ENCODE measurements at places on chromosomes 12 and 14.

GRCh38 chr14:49489341-49489740 is 96.8 kb downstream of the RPS29 start:
- no peak for DNase-seq

DNA sequence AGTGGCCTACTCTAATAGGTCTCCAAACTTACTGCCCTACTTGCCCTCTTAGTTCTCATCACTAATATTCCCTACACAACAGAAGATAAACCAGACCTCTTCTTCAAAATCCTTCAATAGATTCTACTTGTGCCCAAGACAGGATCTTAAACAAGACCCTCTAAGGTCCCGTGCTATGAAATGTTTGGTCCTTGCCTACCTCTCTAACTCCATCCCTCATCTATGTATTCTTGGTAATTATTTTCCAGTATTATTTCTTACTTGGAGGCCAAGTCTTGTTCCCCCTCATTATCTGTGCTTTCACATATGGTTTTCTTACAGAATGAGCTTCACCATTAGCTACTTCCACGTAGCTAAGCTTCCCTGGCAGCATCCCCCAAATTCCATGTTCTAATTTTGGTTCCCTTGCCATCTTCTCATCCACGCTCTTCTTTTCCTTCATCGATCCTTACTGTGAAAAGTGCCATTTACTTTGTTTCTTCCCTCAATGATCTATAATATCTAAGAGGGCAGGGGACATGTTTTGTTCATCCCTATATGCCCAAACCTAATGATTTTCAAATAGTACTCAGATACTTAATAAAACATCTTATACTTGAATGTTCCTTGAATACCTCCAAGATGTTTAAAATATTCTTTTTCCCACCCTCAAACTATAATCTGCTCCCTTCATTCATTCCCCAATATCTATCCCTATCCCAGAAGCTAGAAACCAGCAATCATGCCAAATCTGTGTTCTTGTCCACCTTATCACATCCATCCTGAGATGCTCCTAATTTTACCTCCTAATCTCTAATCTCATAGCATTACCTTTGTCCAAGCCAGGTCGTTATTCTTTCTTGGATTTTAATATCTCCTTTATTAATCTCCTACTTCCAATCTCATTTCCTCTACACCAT is 10.1 kb downstream of the HNRNPC start:
- no peak for DNase-seq

- no peak for DNase-seq
These were observed 40.4 kb upstream of the BTG1 start for GRCh38 chr12:92186038-92186470.

DNA sequence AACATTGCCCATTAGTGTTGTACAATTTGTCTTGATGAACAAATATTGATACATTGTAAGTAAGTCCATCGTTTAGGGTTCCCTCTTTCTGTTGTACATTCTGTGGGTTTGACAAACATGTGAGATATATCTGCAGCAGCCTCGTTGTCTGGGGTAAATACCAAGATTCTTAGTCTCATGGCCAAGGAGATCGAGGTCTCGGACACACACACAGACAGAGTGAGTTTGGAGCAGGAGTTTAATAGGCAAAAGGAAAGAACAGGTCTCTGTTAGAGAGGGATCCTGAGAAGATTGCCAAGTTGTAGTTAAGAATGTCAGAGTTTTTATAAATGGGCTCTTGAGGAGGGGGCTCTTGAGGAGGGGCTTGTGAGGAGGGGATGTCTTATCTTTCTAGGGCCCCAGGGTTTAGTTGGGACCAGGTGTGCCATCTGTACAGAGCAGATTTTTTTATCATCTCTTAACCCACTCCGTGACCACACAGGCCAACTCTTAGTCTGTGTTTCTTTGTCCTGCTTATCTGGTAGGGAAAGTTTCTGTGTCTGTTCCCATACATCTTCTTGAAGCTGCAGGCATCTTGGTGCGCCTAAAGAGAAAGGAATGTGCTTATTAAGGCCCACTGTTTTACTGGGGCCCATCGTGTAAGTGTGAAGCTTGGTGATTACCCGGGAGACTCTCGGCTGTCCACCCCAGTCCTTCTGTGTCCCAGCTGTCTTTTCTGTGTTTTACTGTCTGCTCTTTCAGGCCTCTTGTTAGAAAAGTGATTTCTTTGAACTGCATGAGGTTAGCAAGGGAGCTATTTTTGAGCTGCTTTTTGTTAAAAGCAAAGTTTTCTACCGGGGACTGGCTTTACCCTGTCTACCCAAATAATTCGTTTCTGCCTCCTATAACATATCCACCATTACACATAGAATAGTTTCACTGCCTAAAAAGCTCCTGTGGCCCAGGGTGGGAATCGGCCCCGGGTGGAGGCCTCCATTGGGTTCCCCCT is 22.4 kb upstream of the CLEC2D start:
- no peak for DNase-seq

DNA sequence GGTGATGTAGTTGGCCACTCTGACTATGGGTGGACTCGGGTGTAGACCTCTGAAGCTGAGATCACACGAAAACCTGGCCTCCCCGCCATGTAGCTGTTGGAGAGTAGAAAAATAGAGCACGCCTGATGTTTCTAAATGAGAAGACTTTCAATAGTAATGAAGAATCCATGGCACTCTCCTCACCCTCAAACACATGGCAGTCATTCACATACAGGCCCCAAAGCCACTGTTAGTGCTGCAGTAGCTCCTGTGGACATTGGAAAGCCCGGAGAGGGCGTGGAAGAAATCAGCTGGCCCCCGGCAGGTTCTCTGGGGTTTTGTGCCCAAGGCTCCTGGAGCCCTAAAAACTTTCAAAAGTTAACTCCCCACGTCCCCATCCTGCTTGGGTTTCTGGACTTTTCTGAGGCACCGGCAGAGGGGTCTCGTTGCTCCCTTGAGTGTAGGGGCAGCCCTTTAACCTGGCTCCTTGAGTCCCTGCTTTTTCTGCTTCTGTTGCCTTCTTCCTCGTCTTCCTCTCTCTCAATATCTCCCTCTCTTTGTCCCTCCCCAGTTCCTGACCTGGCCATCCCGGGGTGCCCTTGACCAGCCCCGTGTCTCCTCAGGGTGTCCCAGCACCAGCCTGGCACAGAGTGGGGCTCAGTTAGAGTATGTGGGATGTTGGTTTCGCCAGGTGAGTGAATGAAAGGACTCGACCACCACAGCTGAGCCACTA is 8.3 kb downstream of the MEG3 start:
- no peak for DNase-seq

GRCh38 chr14:43793579-43793978 is 713.5 kb downstream of the FSCB start:
- no peak for DNase-seq

DNA sequence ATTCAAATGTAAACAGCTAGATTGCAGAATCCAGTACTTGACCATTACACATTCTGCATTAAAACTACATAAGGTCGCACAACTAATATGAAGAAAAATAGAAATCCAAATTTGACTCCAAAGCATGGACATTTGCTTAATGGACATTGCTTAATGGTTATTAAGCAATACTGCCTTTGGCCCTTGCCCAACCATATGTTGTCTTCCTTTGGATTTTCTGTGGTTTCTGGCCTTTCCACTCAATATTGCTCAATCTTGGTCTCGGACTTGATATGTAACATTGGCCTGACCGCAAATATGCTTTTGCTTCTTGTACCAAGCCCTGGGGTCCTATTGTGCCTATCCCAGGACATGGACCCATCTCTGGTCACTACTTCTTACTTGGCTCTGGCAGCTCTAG is 67.2 kb downstream of the PTPRR start:
- no peak for DNase-seq

GRCh38 chr12:26102953-26103352 is 21.9 kb downstream of the BHLHE41 start:
- no peak for DNase-seq

- DNase-seq = no peak
These were observed 163.5 kb downstream of the DIO2 start for GRCh38 chr14:80047761-80048160.

DNA sequence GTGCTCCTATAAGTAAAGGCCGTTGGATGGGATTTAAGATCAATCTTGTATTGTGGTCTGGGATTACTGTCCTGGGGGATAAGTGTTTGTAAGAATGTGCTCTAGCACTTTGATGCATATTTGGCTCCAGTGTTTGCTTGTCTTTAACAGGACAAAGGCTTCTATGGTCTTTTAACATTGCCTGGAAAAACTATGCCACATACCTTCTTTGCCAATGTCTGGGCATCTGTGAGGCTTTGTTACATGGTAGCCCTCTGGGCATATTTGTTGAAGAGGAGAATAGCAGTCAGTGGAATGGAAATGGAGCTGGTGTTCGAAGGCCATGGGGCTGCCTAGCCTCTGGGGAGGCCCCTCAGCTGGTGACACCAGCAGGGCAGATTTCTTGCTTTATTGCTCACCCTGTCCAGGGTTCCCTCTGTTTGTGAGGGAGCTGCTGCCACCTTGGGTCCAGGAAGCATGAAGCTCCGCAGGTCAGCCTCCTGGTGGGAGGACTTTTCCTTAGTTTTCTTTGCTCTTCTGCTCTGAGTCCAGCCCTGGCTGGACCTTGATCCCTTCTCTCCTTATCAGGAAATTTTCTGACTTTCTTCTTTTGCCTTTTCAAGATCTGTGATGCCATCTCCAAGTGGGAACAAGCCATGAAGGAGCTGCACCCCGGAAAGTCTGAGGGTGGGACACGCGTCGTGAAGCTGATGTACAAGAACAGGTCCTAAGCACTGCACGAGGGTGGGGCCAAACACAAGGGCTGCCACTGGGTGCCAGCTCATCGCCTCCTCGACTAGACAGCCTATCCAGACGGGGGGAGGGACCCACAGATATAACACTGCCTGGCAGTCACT is 19.5 kb downstream of the PIGH start:
- DNase-seq = no peak

DNA sequence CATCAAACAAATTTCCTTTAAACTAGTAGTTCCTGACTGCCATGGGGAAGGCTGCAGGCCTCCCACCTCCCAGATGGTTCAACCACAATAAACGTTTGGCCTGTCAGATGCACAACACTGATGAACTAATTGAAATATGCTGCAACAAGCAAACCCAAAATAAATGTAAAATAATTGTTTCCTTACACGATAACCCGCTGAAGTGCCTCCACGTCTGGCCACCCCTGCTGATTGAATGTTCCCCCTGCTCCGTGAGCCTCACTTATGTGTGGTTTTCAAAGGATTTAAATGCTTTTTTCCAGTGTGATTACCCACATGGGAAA is 8.4 kb downstream of the PITPNM2 start:
- DNase-seq = no peak

DNA sequence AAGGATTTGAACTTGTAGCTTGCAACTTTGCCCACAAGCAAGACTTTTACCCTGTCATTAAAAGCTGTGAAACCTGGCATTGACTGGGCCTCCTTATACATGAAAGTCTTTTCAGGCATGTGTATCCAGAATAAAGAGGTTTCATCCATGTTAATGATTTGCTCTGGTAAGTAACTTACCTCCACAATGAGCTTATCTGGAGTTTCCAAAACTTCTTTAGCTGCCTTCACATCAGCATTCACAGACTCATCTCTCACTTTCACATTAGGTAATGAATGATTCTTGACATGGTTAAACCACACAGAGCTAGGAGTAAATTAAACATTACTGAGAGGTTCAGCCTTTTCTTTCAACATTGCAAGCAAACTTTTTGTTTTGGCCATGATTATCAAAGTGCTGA is 234.4 kb upstream of the CLEC14A start:
- no peak for DNase-seq

DNA sequence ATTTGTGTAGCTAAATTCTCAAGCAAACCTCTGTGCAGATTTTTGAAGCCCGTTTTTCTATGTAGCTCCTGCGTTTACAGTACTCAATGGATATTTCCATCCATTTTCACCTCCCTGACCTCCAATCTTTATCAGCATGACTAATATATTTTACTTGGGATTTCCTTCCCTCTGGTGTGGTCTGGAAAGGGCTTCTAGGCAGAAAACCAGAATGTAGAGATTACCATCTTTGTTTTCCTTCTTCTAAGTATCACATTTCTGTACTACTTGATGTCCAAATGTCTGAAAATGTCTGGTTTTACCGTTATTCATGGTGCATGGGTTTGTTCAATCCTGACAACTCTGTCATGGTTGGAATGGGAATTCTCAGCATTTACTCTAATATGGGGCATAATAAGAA is 907.6 kb upstream of the FLRT2 start:
- DNase-seq = no peak

GRCh38 chr14:86050072-86050683 is 520.2 kb downstream of the FLRT2 start:
- DNase-seq = no peak

DNA sequence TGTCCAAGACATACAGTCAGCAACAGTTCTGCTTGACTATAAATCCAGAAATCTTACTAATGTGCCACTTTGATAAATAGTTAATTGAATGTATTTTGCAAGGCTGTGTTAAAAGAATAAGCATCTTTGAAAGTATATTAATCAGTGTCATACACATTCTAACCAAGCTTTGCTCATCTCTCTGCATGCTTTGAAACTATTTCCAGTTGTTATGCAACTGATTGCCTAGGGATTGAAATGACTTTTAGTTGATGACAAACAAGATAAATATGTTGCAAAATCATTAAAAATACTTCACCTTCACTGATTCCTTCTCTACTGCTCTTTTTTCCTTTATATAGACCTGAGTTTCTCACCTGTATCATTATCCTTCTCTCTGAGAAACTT is 91.3 kb downstream of the AEBP2 start:
- DNase-seq = no peak

DNA sequence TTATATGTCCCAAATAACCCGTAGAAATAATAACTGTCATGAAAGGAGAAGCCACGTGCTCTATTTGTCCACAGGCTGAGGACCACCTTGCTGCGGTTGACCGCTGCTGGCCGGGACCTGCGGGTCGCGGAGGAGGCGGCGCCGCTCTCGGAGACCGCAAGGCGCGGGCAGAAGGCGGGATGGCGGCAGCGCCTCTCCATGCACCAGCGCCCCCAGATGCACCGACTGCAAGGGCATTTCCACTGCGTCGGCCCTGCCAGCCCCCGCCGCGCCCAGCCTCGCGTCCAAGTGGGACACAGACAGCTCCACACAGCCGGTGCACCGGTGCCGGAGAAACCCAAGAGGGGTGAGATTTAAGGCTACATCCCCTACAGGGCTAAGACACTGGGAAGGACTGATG is 21.0 kb downstream of the RPGRIP1 start:
- no peak for DNase-seq

GRCh38 chr14:80927083-80927989 is 14.2 kb downstream of the CEP128 start:
- no peak for DNase-seq

DNA sequence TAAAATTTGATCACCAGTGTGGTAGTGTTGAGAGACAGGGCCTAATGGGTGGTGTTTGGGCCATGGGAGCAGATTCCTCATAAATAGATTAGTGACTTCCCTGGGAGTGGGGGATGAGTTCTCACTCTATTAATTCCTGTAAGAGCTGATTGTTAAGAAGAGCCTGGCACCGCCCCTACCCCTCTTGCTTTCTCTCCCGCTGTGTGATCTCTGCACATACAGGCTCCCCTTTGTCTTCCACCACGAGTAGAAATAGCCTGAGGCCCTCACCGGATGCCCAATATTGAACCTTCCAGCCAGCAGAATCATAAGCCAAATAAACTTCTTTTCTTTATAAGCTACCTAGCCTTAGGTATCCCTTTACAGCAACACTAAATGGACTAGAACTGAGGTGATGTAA is 31.9 kb upstream of the CAND1 start:
- DNase-seq = no peak
